ENCODE measurements at places on chromosomes 2 and 18. TPM values are rescaled to one million over a fixed set of nuclear protein-coding genes. Genes with fewer than 3 reads are reported as not detected.

Gene LIMS3
- 3.1 TPM for total RNA-seq

Gene ALPP
- not detected for total RNA-seq

Gene DPYSL5
- total RNA-seq = not detected

Gene FSHR
- not detected for total RNA-seq

DNA sequence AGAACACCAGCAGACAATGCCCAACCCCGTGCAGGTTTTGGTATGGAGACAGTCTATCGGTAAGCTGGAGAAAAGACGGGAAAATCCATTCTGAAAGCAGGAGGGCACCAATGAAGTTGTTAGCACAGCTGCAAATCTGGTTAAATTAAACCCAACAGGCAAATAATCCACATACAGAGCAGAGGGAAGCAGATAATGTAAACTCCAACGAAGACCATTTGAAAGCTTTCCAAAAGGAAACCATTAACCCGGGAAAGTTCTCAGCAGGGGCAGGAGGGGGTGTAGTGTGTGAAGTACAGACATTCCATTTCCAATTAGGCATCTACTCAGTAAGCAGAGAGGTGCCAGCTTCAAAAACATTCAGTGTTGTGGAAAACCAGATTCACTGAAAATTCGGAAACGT is 10.3 kb downstream of the EDAR start:
- DNase-seq = no peak

- DNase-seq = no peak
These were observed 44.6 kb downstream of the TANK start for GRCh38 chr2:161204846-161205245.

GRCh38 chr2:171407030-171407675 is 26.6 kb downstream of the METTL8 start:
- DNase-seq = no peak

Gene PSMA8
- total RNA-seq = not detected

GRCh38 chr18:66575263-66575662 is 28.6 kb downstream of the CDH19 start:
- DNase-seq = no peak

Gene COL4A3
- 0.32 TPM for total RNA-seq
